Jurkat, Clone E6-1 (cell line): ENCODE measurements at places on chromosomes 2 and 18.

- no peak for DNase-seq
Measured at GRCh38 chr2:95346231-95346737, 49.1 kb downstream of the KCNIP3 start.

DNA sequence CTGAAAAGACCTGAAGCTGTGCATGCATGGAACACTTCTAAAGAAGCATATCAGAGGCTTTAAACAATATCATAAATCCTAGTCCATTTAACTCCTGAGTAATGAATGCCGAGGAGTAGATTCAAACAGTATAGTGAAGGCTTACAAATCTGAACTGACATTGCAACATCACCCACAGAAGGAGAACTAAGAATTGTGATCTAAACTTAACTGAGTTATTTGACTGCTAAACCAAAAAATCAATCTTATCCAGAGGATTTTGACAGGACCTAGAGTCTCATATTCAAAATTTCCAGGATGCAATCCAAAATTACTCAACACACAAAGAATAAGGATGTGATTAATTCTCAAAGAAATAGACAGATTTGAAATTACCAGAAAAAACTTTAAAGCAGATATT, 181.0 kb downstream of the SLC39A10 start:
- DNase-seq = no peak

- no peak for DNase-seq
Measured at GRCh38 chr2:132871831-132872230, 201.8 kb upstream of the LYPD1 start.

GRCh38 chr18:60331890-60332289, 40.7 kb downstream of the MC4R start:
- DNase-seq = no peak

DNA sequence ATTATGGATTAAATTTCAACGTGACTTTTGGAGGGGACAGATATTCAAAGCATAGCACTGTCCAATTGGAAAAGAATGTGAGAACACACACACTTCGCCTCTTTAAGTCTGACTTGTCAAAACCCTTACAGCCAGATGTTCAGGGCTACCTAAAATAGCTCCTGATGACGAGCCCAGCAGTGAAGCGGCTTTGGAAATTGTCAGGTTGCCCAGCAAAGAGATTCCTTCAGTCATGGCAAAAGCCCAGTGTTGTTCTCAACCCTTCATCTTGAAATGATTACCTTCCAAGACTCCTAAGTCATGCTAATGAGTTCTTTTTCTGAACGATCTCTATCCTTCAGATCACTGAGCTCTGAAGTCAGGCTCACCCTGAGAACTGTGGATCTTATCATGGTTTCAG, 436.6 kb downstream of the LRATD1 start:
- no peak for DNase-seq

DNA sequence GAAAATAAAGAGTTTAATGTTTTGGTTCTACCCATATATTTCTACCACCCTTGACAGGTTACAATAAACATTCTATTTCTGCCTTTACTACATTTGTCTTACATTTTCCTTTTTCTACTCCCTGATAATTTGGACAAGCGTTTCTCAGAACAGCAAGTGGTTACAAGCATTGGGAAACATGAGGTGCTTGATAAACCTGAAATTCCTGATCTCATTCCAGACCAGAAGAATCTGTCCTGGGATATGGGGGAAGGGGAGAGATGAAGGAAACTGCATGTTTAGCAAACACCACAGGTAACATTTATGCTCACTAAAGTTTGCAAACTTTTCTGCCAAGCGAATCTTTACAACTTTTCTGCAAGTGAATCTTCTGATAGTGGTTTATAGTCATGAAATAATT, 28.3 kb upstream of the DSC1 start:
- DNase-seq = no peak

DNA sequence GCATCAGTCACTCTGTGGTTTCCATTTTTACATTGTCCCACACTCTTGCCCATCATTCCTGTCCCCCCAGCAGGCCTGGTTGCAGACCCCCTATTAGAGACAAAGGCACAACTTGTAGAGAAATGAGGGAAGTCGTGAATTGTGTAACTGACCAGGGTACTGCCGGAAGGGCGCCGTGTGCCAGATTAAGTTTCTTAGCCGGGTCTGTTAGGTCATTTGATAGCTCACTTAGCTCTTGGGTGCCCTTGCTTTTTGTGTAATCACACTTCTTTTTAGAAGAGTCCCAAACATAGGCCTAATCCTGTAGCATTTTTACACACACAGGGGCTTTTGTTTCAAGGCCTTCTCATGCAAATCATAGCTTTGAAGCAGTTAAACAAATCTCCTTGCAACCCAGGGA, 87.2 kb downstream of the CTAGE1 start:
- no peak for DNase-seq

DNA sequence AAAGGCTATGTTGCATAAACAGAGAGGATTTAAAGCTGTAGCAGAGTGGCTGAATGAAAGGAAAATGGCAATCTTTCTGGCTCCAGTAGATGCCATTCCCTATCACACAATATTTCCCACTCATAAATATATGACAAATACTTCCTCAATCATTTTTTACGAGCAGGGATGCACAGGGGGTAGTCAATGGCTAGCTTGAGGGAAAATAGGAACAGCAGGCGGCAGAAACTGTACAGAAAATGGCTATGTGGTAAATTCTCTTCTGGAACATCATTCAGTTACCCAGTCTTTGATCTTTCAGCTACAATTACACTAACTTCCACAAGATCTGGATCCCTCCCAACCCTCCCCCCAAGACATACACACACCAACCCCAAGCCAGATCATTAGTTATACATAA, 127.2 kb downstream of the OLA1 start:
- DNase-seq = no peak

DNA sequence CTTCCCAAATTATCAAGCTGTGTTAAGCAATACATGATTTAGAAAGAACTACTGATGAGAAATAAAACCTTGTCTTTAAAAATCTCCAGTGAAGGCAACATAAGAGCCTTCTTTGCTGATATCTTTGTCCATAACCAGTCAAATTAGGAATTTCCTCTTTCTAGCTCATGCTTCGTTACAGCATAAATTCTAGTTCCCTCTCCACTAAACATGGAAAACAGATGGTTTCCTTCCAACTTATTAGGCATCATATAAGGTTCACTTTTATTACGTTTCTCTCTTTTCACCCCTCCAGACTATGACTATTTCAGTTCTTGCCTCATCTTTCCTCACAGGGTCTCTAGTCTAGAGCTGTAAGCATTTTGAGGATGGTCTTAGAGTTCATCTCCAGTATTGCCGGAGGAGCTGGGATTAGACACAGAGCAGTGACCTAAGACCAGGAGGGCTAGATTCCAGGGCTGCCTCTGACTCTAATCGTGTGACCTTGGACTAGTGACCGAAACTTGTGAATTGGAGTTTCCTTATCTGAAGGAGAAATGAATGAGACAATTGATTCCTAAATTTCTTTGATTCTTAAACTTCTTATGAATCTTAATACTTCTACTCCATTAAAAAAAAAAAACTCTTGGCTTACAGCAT, 195.5 kb upstream of the APCDD1 start:
- DNase-seq = no peak
